ENCODE measurements at places on chromosomes 1 and 21. TPM values are rescaled to one million over a fixed set of nuclear protein-coding genes. Genes with fewer than 3 reads are reported as not detected.

HES3 gene
- total RNA-seq: not detected

ADAR gene
- 69.6 TPM for total RNA-seq

MOB3C gene
- total RNA-seq: 11.8 TPM

BGLAP gene
- 0.33 TPM for total RNA-seq

HOOK1 gene
- under 0.01 TPM for total RNA-seq

NUP210L gene
- total RNA-seq: 0.17 TPM

SF3B4 gene
- total RNA-seq: 10.4 TPM

PM20D1 gene
- total RNA-seq: 0.22 TPM

ETV3L gene
- not detected for total RNA-seq

Measured in dermis lymphatic vessel endothelial cell (primary cell).